ENCODE measurements at places on chromosomes 1 and 21. TPM values are rescaled to one million over a fixed set of nuclear protein-coding genes. Genes with fewer than 3 reads are reported as not detected.

DNA sequence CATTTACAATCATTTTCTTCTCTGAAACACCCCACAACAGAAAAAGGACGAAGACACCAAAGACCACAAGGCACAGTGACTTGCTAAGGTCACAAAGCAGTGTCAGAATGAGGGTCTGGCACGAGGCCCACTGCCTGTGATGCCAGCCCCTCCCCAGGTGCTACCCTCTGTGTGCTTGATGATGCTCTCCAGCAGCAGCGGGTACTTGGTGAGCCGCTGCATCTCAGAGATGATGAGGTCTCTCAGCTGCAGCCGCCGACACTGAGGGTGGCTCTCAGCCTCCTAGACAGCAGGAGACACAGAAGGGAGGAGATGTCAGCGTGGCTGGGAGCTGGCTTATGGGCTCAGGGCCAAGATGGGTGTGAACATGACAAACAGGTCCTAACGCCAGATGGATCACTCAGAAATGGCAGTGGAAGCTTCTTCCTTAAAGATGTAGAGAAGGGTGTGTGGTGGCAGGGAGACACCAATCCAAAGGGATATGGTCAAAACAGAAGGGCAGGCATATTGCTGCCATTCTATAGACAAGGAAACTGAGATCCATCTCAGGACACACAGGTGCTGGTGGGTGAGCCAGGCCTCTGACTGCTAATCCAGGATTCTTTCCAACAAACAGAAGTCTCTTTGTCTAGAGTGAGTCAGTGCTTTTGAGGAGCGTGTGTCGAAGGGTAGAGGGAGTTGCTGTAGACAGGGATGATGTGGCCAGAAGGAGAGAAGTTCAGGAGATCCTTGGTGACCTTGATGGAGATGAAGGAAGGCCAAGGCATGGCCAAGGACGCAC, 25.6 kb downstream of the LRRC71 start:
- DNase-seq: no peak

DNA sequence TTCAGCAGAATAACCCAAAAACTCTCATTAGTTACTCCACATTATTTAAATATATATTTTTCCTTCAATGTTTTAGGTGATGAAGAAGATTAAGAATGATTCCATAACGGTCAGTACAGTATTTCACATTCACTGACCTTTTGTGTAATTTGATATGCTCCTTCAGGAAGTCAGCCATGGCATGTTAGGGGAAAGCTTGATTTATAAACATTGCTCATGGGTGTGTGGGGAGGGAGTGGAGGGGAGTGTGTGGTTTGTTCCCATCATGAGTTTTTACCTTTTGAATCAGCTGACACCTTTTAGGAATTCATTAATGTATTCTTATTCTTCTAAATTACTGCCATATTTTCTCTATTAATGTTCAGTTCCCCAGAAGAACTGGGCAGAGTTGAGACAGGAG, 240.2 kb downstream of the ATG4C start:
- DNase-seq: no peak

- DNase-seq: no peak
Observed at GRCh38 chr1:180192172-180192571, 37.5 kb downstream of the QSOX1 start.

- DNase-seq: no peak
Observed at GRCh38 chr1:230753586-230754251, 6.5 kb downstream of the CAPN9 start.

GRCh38 chr1:119564548-119564947, 57.5 kb downstream of the HSD3B1 start:
- no peak for DNase-seq

GRCh38 chr1:21724570-21724969, 55.4 kb upstream of the RAP1GAP start:
- no peak for DNase-seq

GRCh38 chr1:24935615-24936484, 5.8 kb upstream of the RUNX3 start:
- no peak for DNase-seq

DNA sequence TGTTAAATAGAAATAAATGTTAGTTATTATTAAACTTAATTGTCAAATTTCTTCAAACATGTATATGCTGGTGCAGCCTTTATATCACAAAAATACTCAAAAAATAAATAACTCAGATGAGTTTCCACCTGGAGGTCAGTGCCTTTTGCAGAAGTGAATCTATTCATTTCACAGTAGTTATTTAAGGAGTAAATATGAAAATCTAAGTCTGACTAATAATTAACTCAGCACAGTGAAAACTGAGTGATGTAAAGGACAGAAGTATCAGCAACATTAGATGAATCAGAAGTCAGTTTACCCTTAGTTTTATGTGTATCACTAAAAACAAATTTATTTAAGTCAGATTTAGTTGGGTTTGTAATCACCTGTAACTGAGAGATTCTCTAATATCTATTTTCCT, 2135.4 kb downstream of the MRPL39 start:
- no peak for DNase-seq

DNA sequence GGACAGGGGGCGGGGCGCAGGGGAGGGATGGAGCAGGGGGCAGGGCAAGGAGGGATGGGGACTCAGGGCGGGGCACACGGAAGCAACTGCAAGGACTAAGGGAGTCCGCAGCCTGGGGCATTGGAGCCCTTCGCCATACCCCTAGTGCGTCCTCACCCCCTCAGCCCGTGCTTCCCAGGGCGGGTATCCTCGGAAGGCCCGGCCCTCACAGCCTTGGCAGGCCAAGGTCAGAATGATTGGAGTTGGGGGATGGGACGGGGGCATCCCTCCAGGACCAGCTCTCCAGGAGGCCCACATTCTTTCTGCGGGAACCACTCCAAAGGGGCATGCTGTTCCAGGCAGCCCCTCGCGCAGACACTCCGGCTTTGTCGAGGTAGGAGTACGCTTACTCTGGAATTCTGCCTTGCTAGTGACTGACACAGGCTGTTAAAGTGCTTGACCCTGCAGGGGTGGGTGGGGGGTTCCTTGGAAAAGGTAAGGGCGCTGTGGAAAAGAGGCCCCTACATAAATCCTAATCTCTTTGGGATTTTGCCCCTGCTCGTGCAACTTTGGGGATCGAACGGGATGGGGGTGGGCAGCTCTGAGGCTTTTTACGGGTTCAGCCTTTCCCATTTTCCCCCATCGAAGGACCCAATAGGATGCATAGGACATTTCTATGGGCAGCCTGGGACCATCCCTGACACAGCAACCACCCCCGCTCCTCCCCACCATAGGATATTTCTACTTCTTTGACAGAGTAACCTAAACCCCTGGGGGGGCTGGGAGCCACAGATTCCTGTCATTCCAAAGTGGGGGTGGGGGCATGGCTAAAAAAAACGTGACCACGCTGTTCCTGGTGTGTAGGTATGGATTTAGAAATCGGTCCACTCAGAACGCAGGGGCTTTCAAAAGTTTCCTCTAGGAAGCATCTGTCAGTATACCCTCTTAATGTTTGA, 738 bp upstream of the TRIM11 start:
- no peak for DNase-seq

- DNase-seq: no peak
Observed at GRCh38 chr21:38506661-38507281, 8.5 kb upstream of the ERG start.

DNA sequence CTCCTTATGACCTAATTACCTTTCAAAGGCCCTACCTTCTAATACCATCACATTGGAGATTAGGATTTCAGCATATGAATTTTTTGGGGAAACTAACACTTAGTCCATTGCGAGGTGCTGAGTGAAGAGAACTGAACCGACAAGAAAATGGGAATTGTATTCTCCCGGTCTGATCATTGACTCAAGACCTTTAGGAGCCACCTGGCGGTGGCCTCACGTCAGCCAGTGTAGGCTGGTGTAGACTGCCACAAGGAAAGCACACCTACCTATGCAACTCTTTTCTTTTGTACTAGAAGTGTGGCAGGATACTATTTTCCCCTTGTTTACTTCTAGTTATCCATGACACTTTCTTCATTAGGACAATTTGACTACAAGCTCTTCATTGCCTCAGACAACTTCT, 333.5 kb upstream of the B3GALT2 start:
- DNase-seq: no peak

GRCh38 chr21:44368711-44369446, 15.5 kb downstream of the TRPM2 start:
- no peak for DNase-seq

GRCh38 chr1:161905269-161905884, 118.3 kb downstream of the OLFML2B start:
- no peak for DNase-seq

GRCh38 chr1:3915551-3916121, 15.6 kb upstream of the C1orf174 start:
- no peak for DNase-seq

DNA sequence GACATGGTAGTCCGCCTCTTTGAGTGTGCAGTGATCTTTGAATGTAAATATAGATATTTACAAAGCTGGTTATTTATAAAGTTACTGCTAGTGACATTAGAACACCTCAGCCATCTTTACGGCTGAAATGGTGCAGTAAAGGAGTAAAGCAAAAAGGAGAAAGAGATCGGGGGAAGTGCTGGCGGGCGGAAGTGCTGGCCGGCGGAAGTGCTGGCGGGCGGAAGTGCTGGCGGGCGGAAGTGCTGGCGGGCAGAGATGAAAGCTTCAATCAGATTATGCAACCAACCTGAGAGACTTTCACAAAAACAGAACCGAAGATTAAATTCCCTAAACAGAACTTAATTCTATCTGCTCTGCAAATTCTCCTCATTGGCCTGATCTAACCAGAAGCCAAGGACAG, 1.4 kb upstream of the OR14A16 start:
- DNase-seq: no peak

The PLEKHN1 gene
- 0.49 TPM for polyA plus RNA-seq

- no peak for DNase-seq
Observed at GRCh38 chr1:232476538-232476950, 153.4 kb downstream of the SIPA1L2 start.

The S100A14 gene
- not detected for polyA plus RNA-seq

The GNAT2 gene
- polyA plus RNA-seq: not detected

GRCh38 chr1:154419620-154420571, 14.8 kb downstream of the IL6R start:
- peak; percentile 47 for DNase-seq

DNA sequence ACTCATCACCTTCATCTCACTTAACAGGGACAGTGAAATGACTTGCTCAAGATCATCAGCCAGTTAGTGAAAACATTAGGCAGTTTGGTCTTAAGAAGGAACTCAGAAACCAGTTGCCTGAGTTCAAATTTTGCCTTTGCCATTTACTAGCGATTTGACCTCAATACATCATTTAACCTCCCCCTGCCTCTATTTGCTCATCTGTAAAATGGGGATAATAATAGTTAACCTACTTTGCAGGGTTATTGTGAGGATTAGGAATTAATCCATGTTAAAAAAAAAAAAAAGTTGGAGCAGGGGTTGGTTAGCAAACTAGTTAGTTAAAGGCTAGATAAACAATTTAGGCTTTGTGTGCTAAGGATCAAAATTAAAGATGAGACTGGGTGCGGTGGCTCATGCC, 10.6 kb upstream of the TACSTD2 start:
- DNase-seq: no peak

GRCh38 chr21:27212441-27212840, 245.6 kb upstream of the ADAMTS5 start:
- DNase-seq: no peak

The SYDE2 gene
- 1.7 TPM for polyA plus RNA-seq

The TAS1R1 gene
- not detected for polyA plus RNA-seq

DNA sequence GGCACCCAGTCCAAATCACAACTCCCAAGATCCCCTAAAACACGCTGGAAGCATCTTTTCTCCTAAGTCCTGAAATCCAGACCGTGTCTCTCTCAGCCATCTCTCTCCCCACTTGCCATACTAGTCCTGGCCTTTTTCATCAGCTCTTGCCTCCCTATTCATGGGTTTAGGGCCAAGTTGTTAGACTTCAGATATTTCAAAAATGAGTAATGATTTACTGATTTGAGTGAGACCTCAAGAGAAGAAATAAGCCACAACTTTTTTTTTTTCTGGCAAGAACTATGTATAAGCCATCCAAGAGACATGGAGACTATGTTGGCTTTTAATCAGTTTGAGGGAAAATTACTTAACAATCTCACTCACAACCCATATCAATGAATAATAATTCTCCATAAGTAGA, 62.5 kb downstream of the TBX15 start:
- DNase-seq: no peak

- DNase-seq: no peak
Observed at GRCh38 chr1:214634267-214634666, 31.3 kb downstream of the CENPF start.

GRCh38 chr1:181608948-181609347, 125.6 kb downstream of the CACNA1E start:
- no peak for DNase-seq

The BATF3 gene
- polyA plus RNA-seq: 0.84 TPM

DNA sequence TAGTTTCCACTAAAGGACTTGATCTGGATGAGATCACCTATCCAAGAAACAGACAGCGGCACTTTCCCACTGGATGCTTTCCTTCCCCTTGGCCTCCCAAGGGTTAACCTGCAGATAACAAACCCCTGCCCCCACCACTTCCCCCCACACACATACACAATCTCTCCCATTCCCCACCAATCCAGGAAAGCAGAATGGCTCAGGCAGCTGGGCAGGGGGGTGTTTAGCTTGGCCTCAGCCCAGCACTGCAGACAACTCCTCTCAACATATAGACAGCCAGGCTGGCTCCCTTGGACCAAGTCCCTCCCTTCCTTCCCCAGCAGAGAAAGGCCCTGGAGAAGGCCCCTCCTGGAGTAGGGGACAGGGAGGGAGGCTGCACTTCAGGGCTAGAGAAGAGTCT, 24.6 kb downstream of the PLEKHA6 start:
- DNase-seq: no peak

The ZNF678 gene
- 4.0 TPM for polyA plus RNA-seq

GRCh38 chr1:31617916-31618746, 642 bp downstream of the HCRTR1 start:
- DNase-seq: no peak

DNA sequence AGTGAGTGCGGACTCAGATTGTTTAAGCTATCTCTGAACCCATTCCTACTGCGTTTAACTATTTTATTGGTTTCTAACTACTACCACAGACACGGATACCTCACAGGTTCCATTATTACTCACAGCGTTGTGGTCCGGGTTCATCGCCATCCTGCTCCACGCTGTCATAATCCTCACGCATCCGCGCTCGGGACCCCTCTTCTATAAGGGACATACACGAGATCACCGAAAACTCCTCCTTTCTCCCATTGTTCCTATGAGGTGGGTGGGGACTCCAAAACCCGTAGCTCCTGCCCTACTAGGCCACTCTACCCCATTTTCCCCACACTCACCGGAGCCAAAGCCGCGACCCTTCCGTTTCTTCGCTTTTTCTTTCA, 610 bp downstream of the RBM8A start:
- DNase-seq: peak; percentile 6

The DLGAP3 gene
- not detected for polyA plus RNA-seq

- no peak for DNase-seq
Observed at GRCh38 chr1:102693345-102693744, 415.0 kb downstream of the COL11A1 start.

- DNase-seq: no peak
Observed at GRCh38 chr1:45044916-45045315, 32.9 kb downstream of the UROD start.

DNA sequence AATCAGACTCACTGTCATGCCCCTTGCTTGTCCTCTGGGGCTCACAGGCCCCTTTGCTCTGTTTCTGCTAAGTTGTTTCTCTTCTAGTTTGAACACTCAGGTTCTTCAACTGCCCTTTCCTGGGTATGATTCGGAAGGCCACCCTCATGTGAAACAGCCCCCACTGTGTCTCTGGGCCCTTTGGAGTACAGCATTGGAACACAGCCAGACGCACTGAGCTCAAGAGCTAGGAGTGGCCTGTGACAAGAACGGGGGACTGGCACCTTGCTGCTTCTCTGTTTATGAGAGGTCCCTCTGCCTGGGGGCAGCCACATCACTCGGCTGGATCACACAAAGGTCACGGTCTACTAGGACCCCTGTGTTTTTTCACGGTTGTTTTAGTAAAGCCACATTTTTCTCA, 114.4 kb upstream of the ZC3H12A start:
- no peak for DNase-seq
